ENCODE measurements at places on chromosomes 3 and 15. TPM values are rescaled to one million over a fixed set of nuclear protein-coding genes. Genes with fewer than 3 reads are reported as not detected.

GRCh38 chr3:195169011-195169649 lies 101.8 kb downstream of the XXYLT1 start:
- DNase-seq = no peak

- no peak for DNase-seq
Observed at GRCh38 chr15:67085818-67086636, 20.6 kb downstream of the SMAD3 start.

- DNase-seq = no peak
Observed at GRCh38 chr15:41792000-41792637, 17.8 kb downstream of the MAPKBP1 start.

DNA sequence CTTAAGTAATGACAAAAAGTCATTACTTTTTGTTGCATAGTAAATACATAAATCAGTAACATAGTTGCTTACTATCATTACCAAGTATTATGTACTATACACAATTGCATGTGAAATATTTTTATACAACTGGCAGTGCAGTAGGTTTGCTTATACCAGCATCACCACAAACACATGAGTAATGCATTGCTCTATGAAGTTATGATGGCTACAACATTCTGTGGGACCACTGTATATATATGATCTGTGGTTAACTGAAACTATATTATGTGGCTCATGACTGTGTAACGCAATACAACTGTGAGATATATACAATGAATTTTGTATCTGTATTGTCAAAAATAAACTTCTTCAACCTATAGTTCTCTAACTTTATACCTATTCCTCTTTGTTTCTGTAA lies 113.7 kb upstream of the RBMS3 start:
- DNase-seq = no peak

GRCh38 chr3:10340476-10340875 lies 19.6 kb upstream of the SEC13 start:
- no peak for DNase-seq

- no peak for DNase-seq
Observed at GRCh38 chr3:64110071-64110470, 86.8 kb upstream of the PSMD6 start.

DNA sequence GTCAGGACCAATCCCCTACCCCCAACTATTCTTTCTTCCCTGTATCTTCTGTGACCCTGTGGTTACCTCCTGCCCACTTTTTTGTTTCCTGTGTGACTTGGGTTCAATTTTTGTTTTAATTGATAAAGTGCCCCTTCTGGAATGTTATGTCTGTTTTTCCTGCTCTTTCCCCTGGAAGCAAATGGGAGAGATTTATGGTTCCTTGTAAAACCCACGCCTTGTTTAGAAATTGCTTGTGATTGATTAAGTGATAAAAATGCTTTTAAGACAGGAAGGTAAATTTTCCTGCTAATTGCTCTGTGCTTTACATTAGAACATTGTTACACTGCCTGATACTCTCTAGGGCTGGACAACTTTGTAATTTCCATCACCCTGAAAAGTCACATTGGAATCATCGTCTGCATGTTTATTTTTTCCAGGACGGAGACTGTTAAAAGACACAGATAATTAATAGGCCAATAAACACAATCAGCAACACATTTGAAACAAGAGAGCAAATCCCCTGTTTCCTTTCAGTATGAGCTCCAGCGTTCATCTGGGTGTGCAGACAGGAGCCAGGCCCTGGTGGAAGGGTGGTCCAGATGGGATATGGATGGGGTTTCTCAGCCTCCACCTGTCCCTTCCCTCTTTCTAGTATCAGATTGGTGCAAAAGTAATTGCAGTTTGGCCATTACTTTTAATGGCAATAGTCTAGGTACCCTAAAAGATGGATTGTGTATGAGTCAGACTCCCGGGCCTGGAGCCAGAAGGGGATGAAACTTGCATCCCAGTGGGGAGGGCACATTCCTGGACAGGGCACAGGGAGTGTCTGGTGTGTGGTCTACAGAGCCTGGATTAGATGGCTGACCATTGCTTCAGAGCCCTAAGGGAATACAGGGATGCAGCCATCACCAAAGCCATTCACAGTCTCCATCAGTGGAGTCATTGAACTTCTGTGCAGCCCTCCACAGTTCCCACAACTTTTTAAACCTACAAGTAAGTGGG lies 58.1 kb upstream of the AGBL1 start:
- DNase-seq = no peak

- DNase-seq = no peak
Observed at GRCh38 chr3:49937090-49937489, 2.9 kb upstream of the RBM6 start.

DNA sequence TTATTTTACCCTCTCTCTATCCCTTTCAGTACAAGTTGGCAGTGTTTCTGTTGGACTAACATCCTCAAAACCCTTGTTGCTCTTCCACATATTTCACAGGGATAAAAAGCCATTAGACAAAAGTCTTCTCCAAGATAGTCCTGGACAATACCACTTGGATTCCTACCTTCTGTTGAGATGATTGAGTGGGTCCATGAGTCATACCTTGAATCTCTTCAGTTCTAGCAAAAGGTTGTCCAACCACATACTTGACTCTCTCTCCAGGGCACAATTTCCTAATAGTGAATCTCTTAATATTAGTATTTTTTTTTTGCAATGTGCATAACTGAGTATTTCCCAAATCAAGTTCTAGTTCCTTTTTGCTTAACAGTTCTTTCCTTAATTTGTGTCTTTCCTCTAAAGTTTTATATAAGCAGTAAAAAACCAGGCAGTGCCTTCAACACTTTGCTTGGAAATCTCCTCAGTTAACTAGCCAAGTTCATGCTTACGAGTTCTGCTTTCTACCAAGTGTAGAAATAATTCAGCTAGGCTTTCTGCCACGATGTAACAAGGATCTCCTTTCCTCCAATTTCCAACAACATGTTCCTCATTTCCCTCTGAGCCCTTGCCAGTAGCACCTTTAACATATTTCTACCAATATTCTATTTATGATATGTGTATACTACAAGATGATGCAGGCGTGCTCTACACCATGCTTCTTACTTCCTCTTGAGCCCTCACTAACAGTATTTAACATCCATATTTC lies 68.3 kb upstream of the NEO1 start:
- no peak for DNase-seq

DNA sequence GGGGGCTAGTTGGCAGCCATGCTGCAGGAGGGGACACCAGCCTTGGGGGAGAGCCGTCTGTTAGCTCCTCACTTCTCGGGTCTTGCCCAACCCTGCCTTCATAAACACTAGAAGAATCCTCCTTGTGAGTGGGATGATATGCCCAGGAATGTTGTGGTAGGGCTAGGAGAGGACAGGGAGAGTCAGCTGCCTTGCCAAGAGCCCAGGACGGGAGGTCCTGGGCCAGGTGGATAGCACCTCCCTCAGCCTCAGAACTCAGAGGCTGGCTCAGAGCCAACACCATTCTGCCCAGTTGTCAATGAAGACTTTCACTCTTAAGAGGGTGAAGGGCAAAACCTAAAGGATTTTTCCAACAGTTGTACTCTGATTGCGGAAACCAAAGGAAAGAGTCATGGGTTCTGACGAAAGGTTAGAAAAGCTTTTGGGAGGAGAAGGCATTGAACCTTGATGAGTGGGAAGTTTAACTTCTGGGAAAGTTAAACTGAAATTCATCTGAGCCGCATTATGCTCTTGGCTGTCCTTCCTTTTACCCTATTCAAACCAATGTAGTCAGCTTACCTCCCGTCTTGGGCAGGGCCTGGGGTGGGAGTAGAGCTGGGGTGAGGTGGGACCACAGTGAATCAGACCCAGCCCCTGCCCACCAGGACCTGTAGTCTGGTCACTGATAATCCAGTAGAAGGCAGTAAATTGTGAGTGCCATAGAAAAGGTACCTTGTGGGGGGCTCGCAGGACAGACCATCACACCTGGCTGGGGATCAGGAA lies 81.9 kb downstream of the FAM43A start:
- no peak for DNase-seq

TMEM212 gene
- not detected for total RNA-seq

SCN11A gene
- total RNA-seq = 0.61 TPM

A4GNT gene
- not detected for total RNA-seq

PTX3 gene
- 1.4 TPM for total RNA-seq

CLRN1 gene
- not detected for total RNA-seq
